Motor neuron (in vitro differentiated cells): ENCODE measurements at places on chromosomes 7 and 10.

- ATAC-seq = no peak
Observed at GRCh38 chr7:55513868-55514267, 58.4 kb downstream of the VOPP1 start.

DNA sequence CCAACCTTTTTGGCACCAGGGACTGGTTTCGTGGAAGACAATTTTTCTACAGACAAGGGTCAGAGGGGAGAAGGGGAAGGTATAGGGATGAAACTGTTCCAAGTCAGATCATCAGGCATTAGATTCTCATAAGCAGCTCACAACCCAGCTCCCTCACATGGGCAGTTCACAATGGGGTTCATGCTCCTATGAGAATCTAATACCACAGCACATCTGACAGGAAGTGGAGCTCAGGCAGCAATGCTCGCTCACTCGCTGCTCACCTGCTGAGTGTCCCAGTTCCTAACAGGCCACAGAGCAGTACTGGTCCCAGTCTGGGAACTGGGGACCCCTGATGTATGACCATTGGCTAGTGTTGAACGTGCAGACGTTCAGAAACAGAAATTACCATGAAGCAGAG, 63.7 kb downstream of the ATE1 start:
- no peak for ATAC-seq

- peak; percentile 89 for ATAC-seq
Observed at GRCh38 chr10:8444630-8445029, 390.1 kb downstream of the GATA3 start.

DNA sequence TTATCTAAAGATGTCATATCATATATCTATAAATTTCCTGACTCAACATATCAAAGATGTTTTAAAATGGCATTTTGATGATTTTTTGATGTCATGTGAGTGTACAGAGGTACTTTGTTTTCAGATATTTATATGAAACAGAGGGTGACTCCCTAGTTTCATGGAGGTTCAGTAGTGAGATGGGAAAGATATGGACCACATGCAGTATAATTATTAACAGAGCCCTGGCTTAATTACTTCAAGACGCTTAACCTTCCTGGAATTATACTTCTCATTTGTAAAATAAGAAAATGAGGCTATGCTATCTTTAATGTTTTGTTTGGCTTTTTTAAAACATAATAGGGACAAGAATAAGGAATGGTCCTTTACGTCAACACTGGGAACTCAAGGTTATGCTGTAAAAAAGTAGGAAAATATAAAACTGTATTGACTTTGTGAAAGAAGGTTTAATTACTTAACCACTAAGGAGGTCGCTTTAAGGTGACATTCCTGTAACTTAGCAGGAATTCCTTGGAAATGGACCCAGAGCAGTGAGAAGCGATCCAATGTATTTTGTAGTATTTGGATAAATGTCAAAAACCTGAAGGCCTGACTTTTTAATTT, 821.0 kb upstream of the IGFBP3 start:
- ATAC-seq = no peak

GRCh38 chr7:140539461-140539860, 60.2 kb upstream of the MKRN1 start:
- ATAC-seq = peak; percentile 79
